Activated naive CD4-positive, alpha-beta T cell (primary cell): ENCODE measurements at places on chromosomes 5 and 9.

GRCh38 chr5:9282211-9282610 is 263.7 kb downstream of the SEMA5A start:
- no peak for DNase-seq

GRCh38 chr9:27530915-27531755 is 1.5 kb upstream of the MOB3B start:
- DNase-seq, result no peak

GRCh38 chr9:85884256-85884655 is 56.7 kb upstream of the NAA35 start:
- no peak for DNase-seq

DNA sequence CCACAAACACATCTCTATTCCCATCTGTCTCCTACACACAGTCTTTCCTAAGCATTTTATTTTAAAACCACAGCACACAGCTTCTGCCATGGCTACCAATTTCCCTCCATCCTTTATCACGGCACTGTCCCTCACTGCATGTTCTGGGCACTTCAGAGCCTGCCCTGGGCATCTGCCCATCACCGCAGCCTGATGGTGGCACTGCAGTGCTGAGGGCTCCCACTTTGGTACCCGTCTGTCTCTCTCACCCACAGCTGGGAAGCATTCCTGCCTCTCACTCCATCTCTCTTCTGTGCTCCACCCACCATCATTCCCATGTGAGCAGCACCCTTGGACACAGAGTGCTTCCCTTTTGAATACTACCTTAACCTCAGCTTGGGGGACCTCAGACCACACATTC is 31.7 kb downstream of the ZDHHC11 start:
- no peak for DNase-seq

DNA sequence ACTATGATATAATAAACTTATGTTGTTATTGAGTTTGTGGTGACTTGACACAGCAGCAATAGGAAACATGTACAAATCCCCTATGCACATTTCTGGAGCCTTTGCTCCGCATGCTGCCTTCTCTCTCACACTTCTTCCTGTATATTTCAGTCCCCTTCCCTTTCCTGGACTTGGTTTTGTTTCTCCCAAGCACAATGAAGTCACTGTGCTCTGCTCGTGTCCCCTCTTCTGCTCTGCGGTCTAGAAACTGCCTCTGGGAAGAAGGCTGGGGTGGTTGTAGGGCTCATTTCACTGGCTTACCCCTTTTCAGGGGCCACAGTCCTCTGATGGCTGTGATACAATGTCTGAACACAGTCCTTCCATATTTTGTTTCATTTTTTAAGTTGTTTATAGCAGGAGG is 15.7 kb upstream of the FGD3 start:
- DNase-seq, result no peak

DNA sequence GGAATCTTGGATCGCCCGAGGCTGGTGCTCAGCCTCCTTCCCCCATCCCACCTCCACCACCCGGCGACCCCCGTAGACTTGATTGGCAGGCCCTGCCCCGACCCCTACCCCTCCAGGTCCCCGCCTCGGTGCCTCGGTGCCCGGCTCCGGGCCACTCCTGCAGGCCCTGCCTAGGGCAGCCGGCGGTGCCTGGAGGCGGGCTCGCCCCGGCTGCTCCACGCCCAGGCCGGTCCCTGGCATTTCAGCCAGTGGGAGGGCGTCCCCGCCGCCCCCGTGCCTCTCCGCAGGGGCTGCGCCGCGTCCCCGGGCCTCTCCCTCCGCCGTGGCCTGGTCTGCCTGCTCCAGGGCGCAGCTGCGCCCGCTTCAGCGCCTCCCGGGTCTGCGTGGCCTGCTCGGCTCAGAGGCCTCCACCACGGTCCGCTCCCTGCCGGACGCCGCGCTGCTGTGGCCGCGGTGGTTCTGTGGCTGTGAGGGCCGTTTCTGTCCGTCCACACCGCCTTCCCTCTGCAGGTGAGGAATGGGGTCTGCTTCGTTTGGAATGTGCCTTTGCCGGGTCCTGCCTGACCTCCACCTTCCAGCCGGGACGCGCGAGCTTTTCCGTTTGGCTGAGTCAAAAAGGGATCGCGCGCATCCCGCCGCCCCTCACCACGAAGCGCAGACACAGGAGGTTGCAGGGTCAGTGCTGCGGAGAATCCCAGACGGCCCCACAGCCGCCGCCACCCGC is 48.3 kb upstream of the IRX4 start:
- no peak for DNase-seq

GRCh38 chr9:83698976-83699585 is 8.7 kb downstream of the UBQLN1 start:
- no peak for DNase-seq

- DNase-seq, result no peak
These were observed 76.7 kb downstream of the ITGA1 start for GRCh38 chr5:52864371-52864770.

DNA sequence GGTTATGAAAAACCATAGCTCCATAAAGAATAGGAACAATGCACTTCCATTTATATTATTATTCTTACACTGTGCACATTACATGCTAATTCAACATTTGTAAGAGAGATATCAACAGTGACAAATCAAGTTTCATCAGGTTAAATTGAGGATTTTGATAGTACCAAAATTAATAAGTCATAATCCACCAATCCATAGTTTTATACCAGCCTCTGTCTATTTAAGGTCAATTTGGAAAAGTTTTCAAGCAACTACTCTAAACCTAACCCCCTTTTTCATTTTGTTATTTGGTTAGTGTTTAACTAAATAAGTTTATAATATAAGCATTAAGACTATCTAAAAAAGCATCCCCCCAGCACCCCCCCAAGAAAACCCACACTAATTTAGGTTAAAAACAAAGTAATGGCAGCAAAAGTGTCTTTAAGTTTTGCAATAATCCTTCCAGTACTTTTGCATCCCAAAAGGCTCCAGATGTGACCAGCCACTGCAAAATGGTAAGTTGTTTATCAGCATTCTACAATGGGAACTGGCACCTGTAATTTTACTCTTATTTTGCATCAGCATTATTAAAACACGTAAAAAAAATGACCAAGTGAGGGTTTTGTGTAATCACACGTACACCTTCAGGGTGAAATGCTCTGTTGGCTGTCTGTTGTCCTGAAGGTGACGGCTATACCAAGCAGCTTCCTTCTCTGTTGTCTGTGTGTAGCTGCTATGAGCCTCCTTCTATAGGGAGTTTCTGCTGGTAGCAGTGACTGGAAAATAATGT is 36.8 kb upstream of the SSBP2 start:
- no peak for DNase-seq

GRCh38 chr9:92992549-92992948 is 45.2 kb downstream of the FGD3 start:
- no peak for DNase-seq

- no peak for DNase-seq
These were observed 53.0 kb downstream of the SH3RF2 start for GRCh38 chr5:145989428-145989827.

GRCh38 chr5:167801999-167802398 is 489.4 kb upstream of the WWC1 start:
- no peak for DNase-seq

DNA sequence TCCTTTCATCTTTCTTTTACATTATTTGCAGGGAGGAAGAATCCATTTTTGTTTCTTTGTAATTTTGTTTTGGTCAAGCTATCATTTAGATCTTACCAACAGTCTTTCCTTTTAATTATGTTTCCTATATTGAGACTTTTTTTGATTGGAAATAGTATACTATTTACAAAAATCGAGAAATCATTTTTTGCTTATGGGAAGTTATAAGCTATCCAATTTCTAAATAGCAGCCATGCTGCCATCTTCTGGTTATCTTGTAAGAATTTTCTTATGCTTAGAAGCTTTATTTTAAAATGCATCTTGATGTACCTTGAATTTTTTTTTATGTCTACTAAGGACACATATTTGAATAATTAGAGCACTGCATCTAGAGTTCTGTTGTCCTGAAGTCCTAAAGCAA is 821.2 kb downstream of the PTPRD start:
- DNase-seq, result no peak

DNA sequence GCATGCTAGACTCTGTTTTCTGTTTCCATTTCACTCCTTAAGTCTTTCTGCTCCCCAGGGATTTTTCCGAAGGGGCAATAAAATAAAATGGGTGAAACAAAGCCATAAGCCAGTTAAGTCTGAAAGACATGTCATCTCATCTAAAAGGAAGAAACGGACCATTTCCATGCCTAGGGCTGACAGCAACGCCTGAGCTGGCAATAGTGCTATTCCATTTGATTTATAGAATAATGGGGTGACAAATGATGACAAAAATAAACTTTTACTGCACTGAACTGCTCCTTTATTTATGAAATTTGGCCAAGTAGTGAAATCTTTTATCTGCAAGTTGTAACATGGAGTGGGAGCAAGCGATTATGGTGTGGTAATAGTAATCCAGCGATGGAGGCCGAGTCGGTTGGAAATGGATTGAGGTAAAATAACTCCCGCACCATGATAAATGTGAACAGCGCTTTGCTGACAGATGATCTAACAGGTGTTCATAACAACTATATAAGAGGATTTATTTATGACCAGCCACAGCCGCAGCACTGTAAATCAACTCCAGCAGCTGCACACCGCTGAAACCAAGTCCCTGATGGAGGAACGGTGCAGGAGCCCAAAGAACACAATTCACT is 219.8 kb upstream of the TBCA start:
- no peak for DNase-seq

DNA sequence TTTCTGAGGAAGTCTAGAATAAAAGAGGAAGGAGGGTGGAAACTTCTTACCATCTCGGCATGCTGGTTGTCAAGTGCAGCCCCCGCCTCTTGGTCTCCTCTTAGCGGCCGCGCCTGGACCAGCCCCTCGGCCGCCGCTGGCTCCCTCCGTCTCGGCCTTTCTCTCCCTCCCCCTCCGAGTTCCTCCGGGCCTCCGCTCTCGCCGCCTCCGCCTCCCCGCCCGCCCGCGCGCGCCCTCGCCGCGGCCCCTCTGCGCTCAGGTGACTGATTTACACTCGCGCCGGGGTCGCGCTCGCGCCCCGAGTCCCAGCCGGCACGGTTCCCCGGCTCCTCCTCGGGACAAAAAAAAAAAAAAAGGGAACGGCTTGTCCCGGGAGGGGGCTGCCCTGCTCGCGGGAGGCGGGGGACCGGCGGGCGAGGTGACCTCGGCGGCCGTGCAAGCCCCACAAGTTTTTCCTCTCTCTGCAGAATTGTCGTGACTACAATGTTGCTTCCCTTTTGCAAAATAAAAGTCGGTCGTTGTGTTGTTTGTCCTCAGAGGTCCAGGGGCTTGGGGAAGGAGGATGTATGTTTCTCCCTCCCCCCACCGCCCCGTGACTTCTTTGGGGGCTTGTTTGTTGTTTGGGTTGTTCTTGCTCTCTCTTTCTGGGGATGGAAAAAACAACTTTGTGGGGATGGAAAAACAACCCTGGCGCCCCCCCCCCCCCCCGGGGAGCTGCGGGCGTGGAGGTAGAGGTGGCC is at the start of gene BNC2:
BNC2 (minus strand) TSS at position 75 of the 740 bp plus-strand sequence; CDS start at position 53, 22 bp downstream.
- no peak for DNase-seq

GRCh38 chr5:171261361-171261760 is 47.7 kb upstream of the TLX3 start:
- no peak for DNase-seq

DNA sequence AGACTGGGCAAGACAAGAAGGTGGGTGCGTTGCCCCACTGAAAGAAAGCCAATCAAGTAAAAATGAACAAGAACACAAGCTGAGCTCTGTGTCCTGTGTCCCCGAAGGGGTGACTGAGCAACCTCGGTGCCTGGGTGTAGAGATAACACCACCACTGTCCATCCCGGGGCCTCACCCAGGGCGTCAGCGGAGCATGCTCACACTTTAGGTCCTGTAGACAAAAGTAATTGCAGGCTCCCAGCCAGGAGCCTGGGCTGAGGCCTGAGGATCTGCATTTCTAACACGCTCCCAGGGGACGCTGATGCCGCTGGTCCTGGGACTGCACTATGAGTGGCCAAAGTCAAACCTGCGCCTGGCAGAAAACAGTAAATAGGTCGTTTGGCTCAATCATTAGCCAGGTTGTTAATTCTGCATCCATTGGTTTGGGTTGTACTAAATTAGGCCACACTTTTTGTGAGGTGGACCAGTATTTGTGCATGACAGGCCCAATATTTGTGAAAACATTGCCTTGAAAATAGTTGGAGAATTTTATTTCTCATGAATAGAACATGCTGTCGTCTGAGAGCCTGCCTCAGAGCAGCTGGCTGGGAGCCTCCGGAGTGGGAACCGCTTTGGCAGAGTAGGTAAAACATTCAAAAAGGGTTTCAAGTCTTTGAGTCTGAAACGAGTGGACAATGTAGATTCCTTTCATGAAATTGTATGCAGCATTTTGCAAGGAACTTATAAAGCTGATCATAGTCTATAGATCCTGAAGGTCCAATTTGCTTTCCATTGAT is 38.3 kb downstream of the ANKRD33B start:
- DNase-seq, result no peak

- no peak for DNase-seq
These were observed 123.9 kb downstream of the SLIT3 start for GRCh38 chr5:169176709-169177694.

- DNase-seq, result no peak
These were observed 203.3 kb downstream of the ADAMTS12 start for GRCh38 chr5:33688526-33688925.

DNA sequence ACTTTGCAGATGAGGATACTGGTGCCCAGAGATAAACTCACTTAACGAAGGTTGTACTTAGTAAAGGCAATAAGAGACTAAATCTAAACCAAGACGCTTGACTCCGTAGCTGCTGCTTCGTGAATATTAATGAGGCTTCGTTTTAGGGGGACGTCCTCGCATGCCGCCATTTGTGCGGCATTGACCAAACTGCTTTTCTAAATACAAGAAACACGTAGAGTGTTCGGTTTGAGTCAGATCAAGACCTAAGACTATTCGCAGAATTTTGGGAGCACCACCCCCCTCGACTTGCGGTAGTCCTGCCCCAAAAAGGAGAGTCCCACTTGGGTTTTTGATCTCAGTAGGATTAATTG is 1.1 kb downstream of the NPM1 start:
- DNase-seq, result no peak

GRCh38 chr9:91376239-91376638 is 14.5 kb upstream of the AUH start:
- no peak for DNase-seq

DNA sequence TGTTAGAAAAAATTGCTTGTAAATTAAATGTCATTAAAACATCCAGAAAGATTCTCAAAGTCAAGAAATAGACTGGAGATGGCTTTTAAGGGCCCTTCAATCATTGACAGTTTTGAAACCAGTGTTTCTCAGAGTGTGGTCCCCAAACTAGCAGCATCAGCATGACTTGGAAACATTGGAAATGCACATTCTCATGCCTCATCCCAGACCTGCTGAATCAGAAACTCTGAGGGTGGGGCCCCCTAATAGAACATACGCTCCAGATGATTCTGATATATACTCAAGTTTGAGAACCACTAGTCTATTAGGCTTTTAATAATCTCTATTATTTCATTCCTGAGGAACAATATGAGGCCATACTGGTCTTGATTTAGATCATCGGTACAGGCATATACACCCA is 181.6 kb downstream of the SMARCA2 start:
- DNase-seq, result no peak

DNA sequence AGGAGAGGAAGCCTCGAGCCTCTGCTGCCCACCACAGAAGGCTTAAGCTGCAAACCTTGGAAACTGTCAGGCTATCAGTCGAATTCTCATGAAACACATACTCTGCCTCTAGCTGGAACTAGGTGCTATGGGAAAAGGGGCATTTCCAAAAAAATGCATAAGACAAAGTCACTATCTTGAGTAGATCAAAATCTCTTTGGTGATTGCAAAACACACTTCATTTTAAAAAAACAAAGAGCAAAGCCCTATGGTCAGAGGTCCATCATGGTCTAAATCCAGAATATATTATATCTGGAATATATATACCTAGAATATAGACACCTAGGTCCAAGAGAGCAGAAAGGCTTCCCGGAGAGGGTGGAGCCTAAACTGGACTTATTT is 59.8 kb downstream of the ENC1 start:
- no peak for DNase-seq
